MV-4-11 (cell line): ENCODE measurements at places on chromosomes 5 and 9.
A peak's percentile ranks its signal among the peaks of the same experiment; 100 is the strongest.

DNA sequence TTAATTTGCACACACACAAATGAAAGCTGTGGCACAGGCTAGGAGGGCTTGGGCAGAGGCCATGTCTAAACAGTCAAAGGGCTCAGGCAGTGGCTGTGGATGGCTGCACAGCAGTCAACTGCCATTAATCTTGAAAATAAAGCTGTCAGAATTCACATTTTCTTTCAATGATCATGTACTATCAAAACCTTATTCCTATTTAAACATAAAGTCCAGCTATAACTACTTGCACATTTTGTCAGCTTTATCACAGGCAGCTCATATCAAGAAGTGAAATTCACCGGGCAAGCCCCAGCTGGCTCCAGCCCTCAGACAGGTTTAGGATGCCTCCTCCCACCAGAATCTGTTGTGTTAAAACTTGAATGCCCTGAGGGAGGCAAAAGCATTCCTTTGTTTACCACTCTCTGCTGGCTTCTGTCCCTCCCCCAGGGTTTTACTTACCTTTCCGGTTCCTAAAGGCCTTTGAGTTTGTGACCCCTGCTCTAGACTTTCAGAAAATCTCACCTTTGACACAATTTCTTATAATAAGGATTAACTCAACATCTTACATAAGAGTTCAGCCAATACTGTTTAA lies 54.9 kb upstream of the GRAMD2B start:
- no peak for DNase-seq

- DNase-seq: peak; percentile 31
Observed at GRCh38 chr5:144711172-144711571, 540.5 kb downstream of the KCTD16 start.

- DNase-seq: no peak
Observed at GRCh38 chr9:127492616-127493015, 41.3 kb downstream of the LRSAM1 start.

- no peak for DNase-seq
Observed at GRCh38 chr5:59656351-59657254, 236.9 kb downstream of the PDE4D start.

- no peak for DNase-seq
Observed at GRCh38 chr5:89315286-89316100, 432.5 kb upstream of the MEF2C start.

DNA sequence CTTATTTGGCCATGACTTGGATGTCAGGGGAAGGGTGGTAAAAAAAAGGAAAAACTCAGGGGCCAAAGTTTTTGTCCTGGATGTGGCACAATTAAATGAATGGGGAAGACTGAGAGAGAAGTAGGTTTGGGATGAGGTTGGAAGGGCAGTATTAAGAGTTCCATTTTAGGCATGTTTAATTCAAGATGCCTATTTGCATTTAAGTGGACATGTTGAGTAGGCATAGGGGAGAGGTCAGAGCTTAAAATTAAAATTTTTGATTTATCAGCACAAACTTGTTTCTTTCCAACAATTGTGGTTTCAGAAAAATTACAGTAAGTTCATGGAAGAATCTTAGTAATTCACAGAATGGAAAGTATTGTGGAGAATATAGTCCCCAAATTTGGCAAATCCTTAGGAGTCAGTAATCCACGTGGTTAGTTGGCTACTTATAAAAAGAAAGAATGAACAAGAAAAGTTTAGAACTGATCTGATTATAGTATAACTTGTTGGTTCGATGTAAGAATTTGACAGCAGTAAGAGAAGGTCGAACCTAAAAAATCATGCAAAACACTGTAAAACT lies 265.9 kb downstream of the SAXO1 start:
- no peak for DNase-seq
